ENCODE measurements at places on chromosomes 16 and 17.

DNA sequence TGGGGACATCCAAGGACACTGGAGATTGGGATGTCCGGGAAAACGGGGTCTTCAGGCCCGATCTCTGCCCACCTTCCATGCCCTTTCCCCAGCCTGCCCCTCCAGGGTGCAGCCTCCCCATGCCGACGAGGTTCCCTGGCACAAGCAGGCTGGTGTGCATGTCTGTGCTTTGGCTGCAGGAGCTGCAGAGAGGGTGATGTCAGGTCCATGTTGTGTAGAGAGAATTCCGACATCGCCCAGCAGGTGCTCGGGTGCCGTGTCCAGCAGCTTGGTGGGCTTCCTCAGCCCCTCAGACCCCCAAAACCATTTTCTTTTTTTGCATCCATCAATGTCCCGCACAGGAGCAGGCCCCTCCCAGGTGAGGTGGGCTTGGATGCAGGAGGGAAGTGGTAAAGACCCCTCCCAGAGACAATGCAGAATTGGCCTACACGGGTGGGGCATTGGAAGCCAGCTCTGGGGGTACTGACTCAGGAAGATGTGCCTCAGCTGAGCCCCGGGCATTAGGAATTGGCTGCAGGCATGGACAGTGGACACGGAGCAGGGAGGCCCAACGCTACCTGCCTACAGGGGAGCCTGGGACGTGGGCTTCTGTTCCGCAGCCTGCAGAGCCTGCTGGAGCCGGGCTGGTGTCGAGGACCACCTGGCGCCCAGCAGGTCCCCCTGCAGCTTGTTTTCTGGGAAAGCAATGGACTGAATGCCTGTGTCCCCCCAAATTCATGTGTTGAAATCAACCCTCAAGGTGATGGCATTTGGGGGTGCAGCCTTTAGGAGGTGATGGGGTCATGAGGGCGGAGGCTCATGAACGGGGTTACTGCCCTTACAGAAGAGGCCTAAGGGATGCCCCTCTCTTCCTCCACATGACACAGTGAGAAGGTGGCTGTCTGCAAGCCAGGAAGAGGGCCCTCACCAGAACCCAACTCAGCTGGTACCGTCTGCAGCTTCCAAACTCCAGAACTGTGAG, 97.5 kb downstream of the METRNL start:
- no peak for DNase-seq

DNA sequence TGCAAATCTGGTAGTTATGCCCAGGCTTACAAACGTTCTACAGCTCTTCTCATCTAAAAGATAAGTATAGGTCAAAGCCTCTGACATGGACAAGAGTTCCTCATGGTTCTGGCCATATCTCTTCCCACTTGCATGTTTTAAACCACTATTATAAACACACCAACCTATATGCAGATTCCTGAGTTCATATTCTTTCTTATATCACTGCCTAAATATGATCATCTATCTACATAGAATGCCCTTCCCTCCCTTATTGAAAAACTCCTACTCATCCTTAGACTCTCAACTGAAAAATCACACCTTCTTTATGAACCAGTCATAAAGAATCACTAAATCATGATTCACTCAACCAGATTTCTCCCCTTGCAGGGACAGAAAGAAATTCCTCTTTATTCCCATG, 128.2 kb downstream of the CEP112 start:
- no peak for DNase-seq

GRCh38 chr17:70863436-70864248, 694.3 kb downstream of the KCNJ2 start:
- DNase-seq, result no peak

GRCh38 chr16:79013930-79014660, 586.4 kb downstream of the MAF start:
- no peak for DNase-seq

DNA sequence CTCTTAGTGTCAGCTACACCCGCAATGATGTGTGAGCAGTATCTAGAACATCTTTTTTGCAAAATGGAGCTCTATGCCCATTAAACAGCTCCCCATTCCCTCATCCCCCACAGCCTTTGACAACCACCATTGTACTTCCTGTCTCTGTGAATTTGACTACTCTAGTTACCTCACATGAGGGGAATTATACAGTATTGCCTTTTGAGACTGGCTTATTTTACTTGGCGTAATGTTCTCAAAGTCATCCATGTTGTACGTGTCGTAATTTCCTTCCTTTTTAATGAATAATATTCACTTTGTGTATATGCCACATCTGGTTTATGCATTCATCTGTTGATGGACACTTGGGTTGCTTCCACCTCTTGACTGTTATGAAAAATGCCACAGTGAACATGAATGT, 23.2 kb upstream of the CCL22 start:
- DNase-seq, result no peak

Data from thyroid gland (tissue), 4 donors.